ENCODE measurements at places on chromosomes 11 and 22.

GRCh38 chr11:44713022-44713421 is 13.7 kb upstream of the TSPAN18 start:
- no peak for DNase-seq

DNA sequence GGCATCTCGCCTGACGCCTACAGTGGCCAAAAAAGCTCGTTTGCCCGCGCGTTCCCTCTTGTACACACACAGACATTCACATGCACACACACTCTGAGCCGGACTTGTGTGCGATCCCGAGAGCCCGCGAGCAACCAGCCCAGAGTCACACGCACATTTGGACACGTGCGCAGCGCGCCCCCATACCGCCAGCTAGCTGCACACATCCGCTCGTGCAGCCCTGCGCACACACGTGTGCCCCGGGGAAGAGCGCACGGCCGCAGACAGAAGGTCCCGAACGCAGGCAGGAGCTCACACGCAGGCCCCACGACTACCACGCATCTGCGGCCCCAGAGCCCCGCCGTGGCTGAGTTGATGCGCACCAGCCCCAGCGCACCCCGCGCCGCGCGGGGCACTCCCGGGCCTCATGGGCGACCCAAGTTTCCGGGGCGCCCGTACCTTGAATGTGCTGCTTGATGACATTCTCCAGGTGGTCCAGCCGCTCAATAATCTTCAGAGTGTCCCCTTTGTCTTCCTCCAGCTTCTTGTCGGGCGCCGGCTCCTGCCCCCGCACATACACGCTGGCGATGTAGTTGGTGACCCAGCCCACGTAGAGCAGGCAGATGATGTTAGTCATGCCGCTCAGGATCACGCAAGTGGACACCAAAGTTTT is 758 bp downstream of the GALNT18 start:
- DNase-seq, result no peak

DNA sequence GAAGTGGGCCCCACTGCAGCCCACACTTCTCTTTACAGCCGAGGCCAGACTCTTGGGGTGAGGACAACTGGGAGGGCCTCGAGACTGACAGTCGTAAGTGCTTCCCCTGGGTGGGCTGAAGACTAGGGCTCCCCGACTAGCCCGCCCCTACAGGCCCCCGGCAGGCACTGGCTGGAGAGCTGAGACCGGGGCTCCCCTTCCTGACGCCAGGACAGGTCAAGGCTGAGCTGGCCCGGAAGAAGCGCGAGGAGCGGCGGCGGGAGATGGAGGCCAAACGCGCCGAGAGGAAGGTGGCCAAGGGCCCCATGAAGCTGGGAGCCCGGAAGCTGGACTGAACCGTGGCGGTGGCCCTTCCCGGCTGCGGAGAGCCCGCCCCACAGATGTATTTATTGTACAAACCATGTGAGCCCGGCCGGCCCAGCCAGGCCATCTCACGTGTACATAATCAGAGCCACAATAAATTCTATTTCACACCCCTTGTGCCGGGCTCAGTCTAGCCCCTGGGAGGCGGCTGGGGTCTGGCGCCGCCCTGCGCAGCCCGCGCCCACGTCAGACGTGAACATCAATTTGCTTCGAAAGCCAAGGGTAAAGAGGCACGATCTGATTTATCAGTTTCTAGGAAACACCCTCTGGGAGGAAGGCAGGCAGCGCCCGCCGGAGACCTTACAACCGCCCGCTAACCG is 13.5 kb downstream of the SCYL1 start:
- no peak for DNase-seq

DNA sequence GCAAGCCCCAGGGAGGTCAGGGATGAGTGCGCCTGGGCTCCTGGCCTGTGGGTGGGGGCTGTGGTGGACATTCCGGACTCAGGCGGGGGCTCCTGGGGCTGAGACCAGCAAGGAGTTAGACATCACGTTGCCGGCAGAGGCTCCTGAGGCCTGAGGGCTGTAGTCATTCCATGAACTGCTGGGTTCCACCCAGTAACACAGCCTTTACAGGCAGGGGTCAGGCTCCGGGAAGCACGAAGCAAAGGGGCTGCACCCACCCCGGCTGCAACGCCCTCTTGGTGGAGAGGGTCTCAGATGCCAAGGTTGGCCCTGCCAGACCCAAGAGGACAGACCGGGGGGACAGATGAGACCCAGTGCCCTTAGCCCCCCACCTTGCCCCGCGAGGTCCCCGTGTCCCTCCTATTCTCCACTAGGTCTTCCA is 9.0 kb downstream of the TNNT3 start:
- DNase-seq, result no peak

GRCh38 chr11:119878990-119879389 is 150.0 kb upstream of the NECTIN1 start:
- DNase-seq, result no peak

- DNase-seq, result no peak
Observed at GRCh38 chr11:134667175-134667500, 255.1 kb upstream of the B3GAT1 start.

GRCh38 chr11:111260811-111261210 is 15.3 kb downstream of the POU2AF2 start:
- peak; percentile 84 for DNase-seq
